ENCODE measurements at places on chromosomes 1 and 21.

DNA sequence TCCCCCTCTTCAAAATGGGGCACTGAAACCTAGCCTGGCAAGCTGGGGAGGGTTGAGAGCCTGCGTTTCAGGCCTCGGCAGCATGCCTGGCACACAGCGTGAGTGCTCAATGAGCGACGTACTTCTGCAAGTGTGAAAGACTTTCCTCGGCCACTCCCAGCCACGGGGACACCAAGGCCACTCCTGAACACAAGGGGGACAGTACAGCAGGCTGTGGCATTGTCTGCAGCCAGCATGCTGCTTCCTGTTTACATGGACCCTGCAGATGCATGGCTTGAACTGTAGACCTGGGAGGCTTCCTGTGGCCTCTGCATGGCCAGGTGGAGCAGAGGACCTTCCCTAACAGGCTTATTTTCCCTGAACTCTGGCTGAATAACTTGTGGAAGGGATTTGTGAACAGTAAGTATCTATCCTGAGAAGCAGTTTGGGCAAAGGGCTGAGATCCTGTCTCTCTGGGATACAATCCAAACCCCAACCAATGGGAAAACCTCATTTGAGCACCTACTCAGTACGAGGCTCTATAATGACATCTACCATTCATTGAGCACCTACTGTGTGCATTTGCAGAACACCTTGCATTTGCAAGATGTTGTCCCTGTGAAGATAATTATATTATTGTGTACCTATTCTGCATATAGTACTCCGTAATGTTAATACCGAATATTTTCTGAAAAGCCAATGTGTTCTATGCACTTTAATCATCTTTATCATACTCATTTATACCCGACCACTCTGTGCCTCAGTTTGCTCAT lies 9.9 kb upstream of the HSPG2 start:
- no peak for DNase-seq

GRCh38 chr1:162485236-162485635 lies 12.4 kb upstream of the UHMK1 start:
- no peak for DNase-seq

GRCh38 chr1:29620631-29621030 lies 384.3 kb downstream of the PTPRU start:
- DNase-seq: no peak

DNA sequence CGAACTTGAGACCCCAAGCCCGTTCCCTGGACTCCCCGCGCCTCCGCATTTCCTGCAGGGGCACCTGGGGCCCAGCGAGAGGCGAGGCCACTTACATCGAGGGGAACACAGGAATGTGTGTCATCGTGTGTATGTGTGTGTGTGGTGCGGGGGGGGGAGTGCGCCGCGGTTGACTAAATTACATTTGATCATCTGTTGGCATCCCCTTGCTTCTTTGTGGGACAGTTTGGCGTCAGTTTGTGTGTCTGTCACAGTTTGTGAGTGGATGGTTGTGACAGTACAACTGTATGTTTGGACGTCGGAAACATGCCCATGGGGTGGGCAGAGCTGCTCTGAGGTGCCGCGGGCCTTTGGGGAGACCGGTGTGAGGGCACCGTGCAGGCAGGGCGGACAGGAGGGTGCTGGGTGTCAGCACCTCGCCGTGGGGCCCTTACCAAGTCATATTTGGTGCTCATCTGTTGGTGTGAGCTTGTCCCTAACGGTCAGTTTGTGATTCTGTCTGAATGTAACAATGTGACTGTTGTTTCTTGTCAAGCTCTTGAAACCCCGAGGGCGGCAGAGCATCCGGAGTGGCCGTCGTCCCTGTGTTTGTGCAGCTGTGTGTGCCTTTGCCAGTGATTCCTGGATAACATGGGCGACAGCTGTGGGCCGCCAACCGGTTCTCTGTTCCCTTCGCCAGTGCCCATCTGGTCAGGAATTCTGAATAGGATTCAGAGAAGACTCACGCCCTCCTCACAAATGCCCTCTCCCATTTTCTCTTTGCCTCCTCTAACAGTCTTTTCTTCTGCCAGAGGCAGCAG lies 899 bp downstream of the OPRD1 start:
- DNase-seq: no peak

- no peak for DNase-seq
Measured at GRCh38 chr1:19639999-19640362, 4.1 kb upstream of the NBL1 start.

- DNase-seq: no peak
Measured at GRCh38 chr1:241990040-241990439, 8.9 kb downstream of the MAP1LC3C start.

DNA sequence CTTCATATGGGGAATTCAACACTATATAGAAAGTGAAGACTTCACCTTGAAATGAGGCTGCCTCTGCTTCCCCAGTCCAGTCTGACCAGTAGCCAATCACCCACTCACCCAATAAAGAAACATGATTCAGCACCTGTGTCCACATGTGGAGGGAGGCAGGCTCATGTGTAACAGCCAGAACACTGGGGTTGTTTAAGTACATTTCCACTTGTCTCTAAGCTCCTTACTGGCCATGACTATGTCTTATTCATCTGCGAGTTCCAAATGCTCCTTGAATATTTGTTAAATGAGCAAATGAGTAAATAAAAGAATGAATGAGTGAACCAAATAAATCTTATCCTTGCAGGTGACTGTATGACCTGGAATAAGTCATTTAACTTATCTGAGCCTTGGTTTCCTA lies 100.1 kb downstream of the BRINP2 start:
- DNase-seq: no peak

GRCh38 chr1:18644446-18644845 lies 13.8 kb downstream of the PAX7 start:
- DNase-seq: no peak

GRCh38 chr1:225602590-225603206 lies 50.2 kb downstream of the ENAH start:
- no peak for DNase-seq

GRCh38 chr21:45259206-45259840 lies 28.4 kb downstream of the POFUT2 start:
- no peak for DNase-seq

DNA sequence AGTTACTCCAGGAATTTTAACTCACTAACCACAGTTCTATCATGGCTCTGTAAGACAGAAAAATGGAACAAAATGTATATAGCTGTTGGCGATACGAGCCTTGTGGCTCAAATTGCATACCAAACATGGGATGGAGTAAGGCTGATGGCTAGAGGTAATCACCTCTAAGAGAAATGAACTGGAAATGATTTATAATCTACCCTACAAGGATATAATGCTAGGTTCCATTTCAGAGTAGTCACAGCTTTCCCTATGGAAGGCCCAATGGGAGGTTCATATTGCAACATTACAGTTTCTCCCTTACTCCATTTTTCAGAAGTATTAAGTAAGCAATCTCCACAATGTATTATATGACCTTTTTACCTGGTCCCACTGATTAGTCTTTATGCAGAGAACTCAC lies 61.6 kb downstream of the EDEM3 start:
- no peak for DNase-seq

DNA sequence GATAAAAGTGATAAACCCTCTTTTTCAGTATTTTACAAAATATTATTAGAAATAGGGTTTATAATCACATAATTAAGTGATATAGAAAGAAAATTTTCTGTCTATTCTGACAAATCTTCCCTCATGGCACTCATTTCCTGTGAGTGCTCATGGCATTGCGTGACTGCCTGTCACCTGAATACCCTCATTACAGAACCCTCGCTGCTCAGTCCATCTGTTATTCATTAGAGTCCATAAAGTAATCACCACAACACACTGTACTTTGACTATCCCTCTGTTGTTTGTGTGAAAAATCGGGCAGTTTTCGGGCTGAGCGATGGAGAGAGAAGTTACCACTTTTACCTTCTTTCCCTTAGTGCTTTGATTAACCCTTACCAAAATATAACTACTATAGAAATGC lies 100.4 kb upstream of the BRINP3 start:
- no peak for DNase-seq

GRCh38 chr1:81186261-81186660 lies 614.5 kb upstream of the ADGRL2 start:
- DNase-seq: no peak

GRCh38 chr1:17485281-17485680 lies 45.8 kb upstream of the RCC2 start:
- DNase-seq: no peak

- no peak for DNase-seq
Measured at GRCh38 chr1:50481142-50481736, 58.0 kb upstream of the DMRTA2 start.

GRCh38 chr21:46151261-46151988 lies 4.0 kb downstream of the FTCD start:
- DNase-seq: no peak

GRCh38 chr1:54499360-54500106 lies 48.5 kb upstream of the ACOT11 start:
- peak; percentile 32 for DNase-seq

DNA sequence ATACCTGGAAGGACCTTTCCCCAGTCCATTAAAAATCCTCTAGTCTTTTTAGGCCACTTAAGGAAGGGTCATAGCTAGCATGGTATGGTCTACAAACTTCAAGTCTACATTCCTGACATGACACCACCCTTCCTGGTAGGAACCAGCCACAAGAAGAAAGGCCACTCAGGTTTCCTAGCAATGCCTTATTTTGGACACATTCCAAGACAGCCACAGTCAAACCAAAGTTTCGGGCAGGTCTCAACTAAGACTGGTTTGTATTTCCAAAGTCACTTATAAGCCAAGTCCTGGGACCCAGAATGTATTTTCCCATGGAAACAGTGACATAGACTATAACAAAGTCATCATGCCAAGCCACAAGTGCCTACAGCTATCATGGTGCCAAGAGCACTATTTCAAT lies 50.6 kb upstream of the SLC44A3 start:
- DNase-seq: no peak

GRCh38 chr1:93595266-93595665 lies 86.4 kb downstream of the BCAR3 start:
- no peak for DNase-seq

DNA sequence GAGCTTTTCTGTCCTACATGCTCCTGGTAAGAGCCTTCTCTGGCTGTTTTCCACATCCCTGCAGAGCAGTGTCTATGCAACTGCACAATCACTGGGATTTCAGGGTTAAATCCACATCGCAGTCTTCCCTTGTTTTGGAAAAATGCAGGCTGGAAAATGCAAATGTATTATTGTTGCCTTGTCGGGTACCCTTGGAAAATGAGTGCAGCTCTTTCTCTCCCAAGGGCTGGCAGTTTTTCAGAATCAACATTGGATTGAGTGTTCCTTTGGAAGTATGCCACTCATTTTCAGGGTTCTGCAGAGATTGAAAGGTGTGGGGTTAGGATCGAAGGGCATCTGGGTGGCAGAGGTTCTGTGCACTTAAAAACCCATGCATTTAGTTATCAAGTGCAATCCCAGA lies 3.2 kb downstream of the NOS1AP start:
- DNase-seq: no peak

DNA sequence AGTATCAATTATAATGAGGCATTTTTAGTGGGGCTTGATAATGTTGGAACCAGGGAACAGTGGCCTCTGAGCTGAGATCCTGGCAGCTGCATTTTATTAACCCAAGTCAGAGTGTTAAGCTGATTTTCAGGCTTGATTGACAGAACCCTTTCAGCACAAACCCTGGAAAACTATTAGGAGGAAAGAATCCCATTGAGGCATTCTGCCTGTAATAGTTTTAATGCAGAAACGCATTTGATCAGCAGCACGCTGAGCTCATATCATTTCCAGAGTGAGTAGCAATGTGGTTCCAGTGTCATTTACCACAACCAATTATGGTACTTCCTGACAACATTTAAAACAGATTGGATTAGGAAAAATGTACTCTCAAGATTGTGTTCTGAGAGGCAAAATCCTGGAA lies 78.3 kb upstream of the BARHL2 start:
- no peak for DNase-seq

DNA sequence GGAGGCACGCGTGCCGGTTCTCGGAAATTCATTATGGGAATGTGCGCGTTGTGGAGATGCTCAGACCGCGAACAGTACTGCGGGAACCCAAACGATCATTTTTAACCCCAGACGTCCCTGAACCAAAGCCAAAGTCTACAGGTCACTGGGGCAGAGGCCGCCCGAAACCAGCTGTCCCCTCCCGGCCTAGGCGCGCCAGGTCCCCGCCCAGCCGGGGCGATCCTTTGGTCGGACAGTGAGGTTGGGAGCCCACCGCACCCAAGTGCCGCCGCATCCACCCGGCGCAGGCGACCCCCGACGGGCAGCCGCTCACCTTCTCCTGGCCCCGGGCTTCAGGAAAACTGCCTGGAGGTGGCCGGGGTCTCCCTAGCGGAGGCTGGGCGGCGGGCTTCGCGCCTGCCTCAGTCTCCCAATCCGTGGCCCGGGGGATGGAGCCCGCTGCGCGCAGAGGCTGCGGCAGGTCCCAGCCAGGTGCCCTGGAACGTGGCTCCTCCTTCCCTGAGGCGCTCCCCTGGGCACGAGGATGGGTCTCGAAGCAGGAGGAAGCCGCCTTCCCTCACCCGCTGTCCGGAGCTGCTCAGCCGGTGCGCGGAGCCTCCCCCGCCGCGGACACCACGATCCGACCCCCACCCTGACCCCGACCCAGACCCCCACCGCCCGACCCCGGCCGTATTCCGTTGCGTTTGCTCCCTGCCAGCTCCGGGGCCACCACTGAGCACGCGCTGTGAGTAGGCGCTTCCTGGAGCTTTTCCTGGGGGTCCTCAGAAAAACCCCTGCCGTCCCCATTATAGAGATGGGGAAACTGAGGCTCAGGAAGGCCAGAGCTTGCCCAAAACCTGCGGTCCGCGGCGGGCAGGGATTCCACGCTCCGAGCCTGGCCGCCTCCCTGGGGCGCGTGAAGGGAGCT lies 8.1 kb upstream of the SLX9 start:
- no peak for DNase-seq

DNA sequence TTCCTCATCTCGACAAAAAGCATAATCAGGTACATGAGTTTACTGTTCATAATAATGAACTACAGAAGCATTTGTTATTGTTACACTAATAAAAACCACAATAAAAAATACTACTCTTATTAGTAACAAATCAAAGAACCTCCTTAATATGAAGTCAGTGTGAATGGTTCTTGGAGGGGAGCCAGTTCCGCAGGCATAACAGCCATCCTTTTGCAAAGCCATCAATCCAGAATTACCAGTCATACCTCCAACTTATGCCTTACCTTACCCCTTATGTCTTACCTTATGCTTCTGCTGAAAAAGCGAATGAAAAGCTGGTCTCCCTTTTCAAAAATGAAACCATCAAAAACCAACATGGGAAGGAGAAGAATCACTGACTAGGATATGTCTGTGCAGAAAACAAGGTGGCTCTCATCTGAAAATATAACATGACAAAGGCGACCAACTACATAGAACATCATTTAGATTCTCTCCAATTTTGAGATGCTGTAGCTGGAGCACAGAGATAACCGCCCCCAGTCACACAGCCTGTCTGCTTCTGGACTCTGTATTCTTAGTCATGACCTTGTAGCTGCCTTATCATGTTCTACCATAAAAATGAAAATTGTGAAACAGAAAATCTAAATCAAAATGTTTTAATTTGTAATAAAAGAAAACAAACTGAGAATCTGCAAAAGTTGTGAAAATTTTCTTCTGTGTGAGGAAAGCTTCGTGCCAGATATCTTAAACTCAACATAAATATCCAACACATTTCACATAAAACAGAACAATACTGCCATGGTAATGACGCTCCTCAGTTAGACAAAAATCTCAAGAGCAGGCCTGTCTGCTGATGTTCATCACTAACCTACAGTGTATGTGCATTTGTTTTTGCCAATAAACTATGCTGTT lies 438.2 kb downstream of the SMYD3 start:
- no peak for DNase-seq

GRCh38 chr1:167136806-167137205 lies 42.9 kb downstream of the STYXL2 start:
- no peak for DNase-seq

Data from NCI-H1436 (cell line).